T-helper 2 cell (primary cell): ENCODE measurements at places on chromosomes 7 and 10.
A peak's percentile ranks its signal among the peaks of the same experiment; 100 is the strongest.

GRCh38 chr7:34430456-34430855 is 227.6 kb upstream of the NPSR1 start:
- no peak for DNase-seq

- no peak for DNase-seq
These were observed 396.8 kb upstream of the LRGUK start for GRCh38 chr7:133730360-133730759.

- no peak for DNase-seq
These were observed 15.4 kb downstream of the ORC5 start for GRCh38 chr7:104192434-104192833.

- no peak for DNase-seq
These were observed 96.9 kb upstream of the PLXDC2 start for GRCh38 chr10:19719284-19719683.

- DNase-seq = peak; percentile 97
These were observed 25.0 kb upstream of the C1GALT1 start for GRCh38 chr7:7157177-7157886.

GRCh38 chr7:79403879-79404278 is 49.6 kb downstream of the MAGI2 start:
- DNase-seq = no peak

DNA sequence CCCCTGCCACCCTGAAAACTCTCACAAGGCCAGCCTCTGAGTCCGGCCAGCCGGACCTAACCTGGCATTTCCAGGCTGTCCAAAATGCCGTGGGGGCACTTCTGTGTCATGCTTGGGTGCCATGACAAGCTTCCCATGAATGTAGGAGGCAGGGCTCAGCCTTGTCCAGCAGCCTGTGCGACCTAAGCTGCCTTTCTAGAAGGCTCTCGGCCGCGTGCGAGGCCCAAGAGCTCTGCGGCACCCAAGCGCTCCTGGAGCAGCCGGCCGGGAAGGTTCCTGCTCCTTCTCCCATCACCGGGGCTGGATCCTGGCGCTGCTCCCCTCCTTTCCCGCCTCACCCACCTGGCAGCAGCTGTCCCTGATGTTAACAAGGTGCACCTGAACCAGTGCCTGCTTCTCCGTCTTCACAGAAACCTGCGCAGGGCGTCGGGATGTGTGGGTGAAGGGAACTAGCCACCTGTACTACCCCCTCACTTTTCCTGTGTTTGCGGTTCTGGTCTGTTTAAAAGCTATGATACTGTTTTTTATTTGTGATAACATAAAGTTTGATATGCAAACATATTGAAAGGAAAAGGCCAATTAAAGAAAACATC is 6.1 kb downstream of the GPER1 start:
- no peak for DNase-seq

DNA sequence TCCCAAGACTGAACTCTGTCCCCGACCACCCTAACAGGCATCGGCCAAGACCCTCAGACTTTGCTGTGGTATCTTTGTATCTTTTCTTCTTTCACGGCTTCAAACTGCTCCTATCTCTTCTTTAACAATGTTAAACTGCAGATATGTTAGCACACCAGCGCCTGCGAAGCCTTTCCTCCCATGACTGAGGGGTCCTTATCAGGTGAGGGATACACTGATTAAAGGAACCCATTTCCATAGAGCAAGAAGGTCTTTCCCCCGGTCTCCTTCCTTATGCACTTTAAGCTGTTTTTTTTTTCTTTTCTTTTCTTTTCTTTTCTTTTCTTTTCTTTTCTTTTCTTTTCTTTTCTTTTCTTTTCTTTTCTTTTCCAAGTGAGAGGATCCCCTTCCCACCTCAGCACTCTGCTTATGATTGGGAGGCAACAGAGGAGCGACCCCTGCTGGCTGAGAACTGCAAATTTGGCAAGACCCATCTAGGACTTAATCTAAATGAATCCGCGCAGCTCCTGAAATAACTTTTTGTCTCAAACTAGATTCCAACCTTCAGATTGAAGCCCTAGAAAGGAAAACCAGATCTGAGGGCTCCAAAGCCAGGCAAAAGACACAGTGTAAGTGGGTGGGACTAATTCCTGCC is 109.9 kb downstream of the ITGB8 start:
- DNase-seq = peak; percentile 10
